ENCODE measurements at places on chromosomes 4 and X. TPM values are rescaled to one million over a fixed set of nuclear protein-coding genes. Genes with fewer than 3 reads are reported as not detected.

RBM46 gene
- 0.21 TPM for total RNA-seq

XAGE2 gene
- not detected for total RNA-seq

PHEX gene
- total RNA-seq: 0.69 TPM

FAM9C gene
- not detected for total RNA-seq

TMEM128 gene
- 31.5 TPM for total RNA-seq

TLR6 gene
- total RNA-seq: 11.4 TPM

ARMCX1 gene
- total RNA-seq: not detected

PITX2 gene
- total RNA-seq: 0.77 TPM

CLDN2 gene
- total RNA-seq: not detected

- no peak for DNase-seq
Measured at GRCh38 chrX:148381603-148382002, 118.8 kb upstream of the AFF2 start.

- peak; percentile 78 for DNase-seq
Measured at GRCh38 chrX:15686818-15687685, 22.4 kb upstream of the CLTRN start.

GRCh38 chr4:187478292-187479140, 517.1 kb upstream of the ZFP42 start:
- peak; percentile 84 for DNase-seq

DNA sequence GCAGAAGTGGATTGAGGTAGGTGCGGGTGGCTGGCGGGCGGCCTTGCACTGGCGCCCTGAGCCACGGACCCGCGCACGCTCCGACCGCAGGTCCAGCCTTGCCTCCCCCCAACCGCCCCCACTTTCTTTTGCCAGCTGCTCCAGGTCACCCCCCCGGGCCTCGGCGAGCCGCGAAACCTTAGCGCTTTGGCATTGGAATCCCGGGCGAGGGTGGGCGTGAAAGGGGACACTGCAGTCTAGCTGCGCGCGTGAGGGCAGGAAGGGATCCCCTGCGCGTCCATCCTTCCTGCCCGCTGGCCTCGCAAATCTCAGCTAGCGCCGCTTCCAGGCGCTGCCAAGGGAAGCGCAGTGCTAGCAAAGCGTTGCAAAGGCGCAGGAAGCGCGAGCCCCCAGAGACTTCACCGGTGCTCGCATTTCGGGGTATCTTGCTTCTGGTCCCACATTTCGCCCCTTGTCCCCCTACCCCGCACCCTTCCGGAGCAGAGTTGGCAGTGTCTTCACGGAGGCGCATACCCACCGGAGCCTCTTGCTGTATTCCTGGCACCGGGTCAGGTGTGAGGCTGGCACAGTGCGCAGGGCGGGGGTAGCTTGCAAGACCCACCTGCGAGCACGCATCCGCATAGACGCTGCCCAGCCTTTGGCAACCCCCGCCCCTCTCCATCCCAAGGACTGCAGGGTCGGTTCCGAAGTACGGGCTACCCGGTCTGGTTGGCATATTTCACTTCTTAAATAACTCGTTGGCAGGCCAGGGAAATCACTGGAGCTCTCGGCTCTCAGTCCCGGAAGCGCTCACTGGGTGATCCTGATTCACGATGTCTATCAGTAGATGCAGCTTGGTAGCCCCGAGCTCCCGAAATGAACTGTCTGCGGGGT, 104.4 kb downstream of the UCHL1 start:
- DNase-seq: peak; percentile 62

- DNase-seq: no peak
Measured at GRCh38 chr4:128542047-128542446, 254.4 kb upstream of the PGRMC2 start.

DNA sequence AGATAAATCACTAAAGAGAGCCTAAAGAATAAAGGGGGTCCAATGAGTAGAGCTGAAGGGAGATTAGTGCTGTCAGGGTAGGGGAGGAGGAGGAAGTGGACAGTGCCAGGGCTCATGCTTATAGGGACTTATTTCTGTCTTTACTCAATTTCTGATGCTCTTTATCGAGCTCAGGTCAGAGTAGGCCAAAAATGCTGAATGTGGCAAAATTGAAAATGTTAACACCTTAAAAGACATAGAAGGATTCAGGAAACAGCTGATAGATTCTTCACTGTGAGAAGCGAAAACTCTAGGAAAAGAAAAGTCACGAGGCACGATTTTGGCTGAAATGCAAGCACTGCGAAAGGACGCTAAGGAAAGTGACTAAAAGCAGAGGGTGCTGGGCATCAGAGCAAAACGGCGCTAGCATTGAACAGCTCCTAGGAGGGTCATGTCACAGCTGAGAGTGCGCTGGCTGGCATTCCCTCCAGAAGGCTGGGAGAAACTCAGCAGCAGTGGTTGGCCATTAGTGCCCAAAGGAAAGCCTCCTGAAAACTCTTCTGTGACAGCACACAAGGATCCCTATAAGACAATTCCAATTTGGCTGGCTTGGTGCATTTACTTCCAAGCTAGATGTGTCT, 150.9 kb downstream of the HS6ST2 start:
- no peak for DNase-seq

DNA sequence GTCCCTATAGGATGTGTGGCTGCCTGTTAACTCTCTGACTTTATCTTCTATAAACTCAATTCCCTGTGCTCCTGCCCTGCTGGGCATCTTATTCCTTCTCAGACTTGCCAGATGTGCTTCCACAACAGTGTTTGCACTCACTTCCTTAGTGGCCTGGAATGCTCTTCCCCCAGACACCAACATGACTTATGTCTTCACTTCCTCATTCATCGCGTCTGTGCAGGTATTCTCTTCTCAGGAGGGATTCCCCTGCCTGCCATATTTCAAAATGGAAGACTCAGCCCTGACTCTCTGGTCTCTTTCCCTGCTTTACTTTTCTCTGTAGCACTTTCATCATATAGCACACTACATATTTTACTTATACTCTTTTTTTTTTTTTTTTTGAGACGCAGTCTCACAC, 344.0 kb downstream of the CENPC start:
- DNase-seq: no peak

DNA sequence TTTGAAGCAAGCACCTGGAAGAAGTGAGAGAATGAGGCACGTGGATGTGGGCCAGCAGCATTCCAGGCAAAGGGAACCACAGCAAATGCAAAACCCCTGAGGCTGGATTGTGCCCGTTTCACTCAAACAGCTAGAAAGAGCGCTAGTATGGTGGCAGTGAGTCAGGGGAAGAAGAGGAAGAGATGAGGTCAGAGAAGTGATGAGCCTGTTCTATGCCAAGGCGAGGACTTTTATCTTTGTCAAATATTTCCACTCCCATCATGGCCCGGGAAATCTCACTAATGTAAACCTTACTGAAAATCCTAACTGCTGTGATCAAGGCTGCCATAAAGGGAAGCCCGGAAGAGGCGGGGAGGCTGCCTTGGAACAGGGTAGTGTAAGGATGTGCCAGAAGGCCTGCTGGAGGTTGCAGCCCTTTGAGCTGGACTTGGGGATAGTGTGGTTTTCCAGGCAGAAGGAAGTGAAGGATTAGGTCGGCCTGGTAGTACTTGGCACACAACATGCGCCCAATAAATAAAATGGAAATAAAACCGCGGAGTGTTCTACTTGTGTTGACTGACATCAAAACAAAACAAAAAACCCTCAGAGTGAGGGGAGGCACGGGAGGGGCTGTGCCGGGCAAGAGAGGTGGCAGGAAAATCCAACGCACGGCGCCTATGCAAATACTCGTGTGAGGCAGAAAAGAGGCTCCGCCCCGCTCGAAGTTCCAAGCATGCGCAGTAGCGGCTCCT, 1.2 kb upstream of the CDK16 start:
- DNase-seq: peak; percentile 79

GRCh38 chr4:76188557-76188956, 25.1 kb downstream of the SCARB2 start:
- no peak for DNase-seq

DNA sequence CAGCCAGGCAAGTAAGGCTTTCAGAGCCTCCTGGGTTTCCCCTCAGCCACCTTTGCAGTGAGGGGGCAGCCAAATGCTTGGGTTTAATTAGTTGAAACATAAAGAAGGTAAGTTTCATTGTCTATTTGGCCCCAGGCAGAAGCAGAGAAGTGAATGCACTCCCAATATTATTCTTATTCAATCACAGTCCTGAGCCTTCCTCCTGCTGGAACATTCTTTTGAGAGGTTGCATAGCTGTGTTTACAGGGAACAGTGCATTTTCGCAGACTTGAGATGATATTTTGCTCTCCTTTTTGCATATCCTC, 13.9 kb downstream of the SLC2A9 start:
- no peak for DNase-seq

- DNase-seq: no peak
Measured at GRCh38 chr4:179817317-179817716, 2375.1 kb upstream of the AGA start.
